ENCODE measurements at places on chromosomes 3 and 15.
A peak's percentile ranks its signal among the peaks of the same experiment; 100 is the strongest.

DNA sequence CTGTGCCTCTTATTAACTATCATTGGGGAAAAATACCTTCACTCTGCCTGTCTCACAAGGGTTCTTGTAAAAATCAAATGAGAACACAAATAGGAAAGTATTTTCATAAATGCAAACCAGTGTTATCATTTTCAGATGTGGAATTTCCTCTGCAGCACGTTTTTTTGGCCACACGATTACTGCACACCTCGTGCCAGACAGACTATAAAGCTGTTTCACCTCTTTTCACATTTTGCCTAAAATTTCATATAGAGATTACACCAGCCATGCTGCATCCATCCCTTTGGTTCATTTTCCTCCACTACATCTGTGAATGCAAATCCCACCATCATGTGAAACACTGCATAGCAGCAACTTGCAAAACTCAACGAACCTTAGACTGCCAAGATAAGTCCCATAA, 1.2 kb upstream of the TMOD2 start:
- DNase-seq = no peak

DNA sequence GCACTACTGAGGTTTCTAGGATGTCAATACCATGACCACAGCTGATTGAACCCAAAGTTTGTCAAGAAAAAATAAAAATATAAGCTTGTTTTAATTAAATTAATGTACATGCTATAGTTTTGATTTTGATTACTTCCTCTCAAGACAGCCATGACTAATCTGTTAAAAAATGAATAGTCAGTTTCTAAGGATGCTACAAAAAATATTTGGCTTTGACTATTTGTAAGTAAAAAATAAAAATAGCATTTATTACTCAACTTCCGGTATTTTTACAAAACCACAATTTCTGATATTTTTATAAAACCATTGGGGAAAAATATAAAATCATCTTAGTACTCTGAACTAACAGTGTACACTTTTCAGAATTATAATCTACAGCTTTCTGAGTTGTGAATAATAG, 12.1 kb upstream of the TEX9 start:
- DNase-seq = no peak

- DNase-seq = no peak
Observed at GRCh38 chr3:76842216-76842615, 197.7 kb upstream of the ROBO2 start.

DNA sequence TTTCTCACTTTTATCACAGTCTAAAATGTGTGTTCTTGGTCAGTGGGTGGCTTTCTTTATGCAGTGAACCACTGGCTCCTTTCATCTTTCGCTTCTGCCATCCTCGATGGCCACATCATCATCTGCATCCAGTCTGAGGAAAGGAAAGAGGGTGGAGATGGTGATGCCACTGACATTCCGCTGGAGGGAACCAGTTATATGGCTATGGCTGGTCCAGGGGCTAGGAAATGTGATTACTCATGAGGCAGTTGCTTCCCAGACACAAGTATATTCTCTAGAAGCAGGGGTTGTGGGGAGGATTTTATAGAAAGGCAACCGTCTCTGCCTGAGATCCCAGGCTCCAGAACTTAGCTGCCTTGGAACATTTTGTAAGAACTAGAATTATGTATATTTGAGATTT, 246.7 kb upstream of the AZI2 start:
- no peak for DNase-seq

DNA sequence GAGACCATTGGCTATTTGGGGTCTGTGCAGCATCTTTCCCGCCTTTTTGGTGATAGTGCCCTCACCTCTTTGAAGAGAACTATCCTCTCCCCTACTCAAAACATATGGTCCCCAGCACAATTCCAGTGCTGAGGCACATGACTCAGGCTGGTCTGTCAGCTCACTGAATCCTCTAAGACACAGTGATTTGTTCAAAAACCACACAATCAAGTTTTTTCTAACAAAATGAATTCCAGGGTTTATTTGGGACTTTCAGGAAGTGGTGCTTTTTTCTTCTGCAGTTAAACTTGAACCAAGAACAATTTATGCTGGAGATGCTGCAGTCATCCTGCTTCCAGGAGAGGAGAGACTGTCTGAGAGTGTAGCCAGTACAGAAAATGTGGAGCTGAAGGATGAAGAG, 142.5 kb upstream of the LMCD1 start:
- DNase-seq = no peak

DNA sequence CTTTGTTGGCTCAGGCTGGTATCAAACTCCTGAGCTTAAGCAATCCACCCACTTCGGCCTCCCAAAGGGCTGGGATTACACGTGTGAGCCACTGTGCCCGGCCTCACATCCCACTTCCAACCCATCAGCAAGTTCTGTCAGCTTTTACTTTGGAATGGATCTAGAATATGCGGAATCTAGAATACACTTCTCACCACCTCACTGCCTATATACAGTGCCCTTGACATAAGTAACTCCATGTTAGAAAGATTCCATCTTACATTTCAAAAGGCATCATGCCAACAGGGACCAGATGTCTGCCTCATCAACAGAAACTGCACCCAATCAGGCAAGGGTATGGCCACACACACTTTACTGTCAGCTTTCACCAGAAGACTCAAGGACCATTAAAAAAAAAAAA, 9.9 kb upstream of the RBSN start:
- no peak for DNase-seq

DNA sequence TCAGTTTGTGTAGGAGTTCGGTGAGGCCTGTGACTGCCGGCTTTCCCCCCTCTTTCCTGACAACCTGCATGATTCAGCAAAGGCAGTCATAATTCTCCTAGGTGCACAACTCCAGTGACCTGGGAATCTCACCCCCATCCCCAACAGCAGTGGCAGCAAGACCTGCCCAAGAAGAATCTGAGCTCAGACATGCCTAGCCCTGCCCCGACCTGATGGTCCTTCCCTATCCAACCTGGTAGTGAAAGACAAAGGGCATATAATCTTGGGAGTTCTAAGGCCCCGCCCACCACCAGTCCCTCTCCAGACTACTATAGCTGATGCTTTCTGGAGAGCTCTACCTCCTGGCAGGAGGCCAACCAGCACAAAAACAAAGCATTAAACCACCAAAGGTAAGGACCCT, 44.2 kb upstream of the ZBED2 start:
- no peak for DNase-seq

DNA sequence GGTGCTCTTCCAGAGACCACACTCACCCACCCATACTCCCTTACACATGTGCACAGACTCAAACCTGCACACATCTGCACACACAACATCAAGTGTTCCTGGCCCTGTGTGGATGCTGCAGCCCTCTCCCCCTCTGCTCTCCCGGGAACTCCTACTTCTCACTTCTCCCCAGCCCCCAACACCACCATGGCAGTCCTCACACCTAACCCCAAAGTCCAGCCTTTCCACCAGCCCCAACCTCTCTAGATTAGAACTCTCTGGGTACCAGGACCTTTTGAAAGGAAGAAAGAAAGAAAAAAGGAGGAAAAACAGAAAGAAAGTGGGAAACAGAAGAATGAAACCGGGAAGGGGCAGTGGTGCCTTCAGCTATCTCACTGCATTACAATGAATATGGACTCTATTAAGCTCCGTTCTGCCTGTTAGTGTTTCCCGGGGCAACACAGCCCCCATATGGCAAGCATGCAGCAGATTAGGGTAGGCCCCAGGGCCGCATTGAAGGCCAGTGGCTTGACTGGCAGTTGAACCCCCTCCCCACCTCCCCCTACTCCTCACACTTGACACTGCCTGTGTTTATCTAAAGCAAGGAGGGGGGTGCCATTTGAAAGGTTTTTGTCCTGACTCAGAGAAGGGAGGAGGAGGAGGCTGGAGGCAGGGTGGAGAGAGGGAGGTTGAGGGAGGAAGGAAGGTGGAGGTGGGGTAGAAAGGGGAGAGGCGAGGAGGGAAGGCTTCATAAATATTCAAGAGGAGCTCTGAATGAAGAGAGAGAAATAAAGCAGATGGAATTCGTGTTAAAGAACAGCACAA, 30.1 kb downstream of the BOC start:
- no peak for DNase-seq

DNA sequence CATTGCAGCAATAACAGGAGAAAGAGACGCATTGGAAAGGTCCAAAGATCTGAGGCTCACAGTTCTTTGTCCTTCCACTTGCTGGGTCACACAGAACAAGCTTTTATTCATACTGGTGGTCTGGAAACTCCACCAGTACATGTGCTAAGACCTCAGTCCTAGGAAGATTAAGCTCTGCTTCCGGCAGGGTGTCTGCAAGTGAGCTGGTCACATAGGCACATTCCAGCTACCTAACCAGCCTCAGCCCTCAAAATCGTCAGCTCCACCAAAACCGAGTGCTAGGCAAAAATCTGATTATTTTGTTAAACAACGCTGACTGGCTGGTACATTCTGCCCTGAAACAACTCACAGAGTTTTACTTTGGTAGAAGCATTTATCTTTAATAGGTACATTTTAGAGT, 2.2 kb downstream of the ZBED2 start:
- no peak for DNase-seq

DNA sequence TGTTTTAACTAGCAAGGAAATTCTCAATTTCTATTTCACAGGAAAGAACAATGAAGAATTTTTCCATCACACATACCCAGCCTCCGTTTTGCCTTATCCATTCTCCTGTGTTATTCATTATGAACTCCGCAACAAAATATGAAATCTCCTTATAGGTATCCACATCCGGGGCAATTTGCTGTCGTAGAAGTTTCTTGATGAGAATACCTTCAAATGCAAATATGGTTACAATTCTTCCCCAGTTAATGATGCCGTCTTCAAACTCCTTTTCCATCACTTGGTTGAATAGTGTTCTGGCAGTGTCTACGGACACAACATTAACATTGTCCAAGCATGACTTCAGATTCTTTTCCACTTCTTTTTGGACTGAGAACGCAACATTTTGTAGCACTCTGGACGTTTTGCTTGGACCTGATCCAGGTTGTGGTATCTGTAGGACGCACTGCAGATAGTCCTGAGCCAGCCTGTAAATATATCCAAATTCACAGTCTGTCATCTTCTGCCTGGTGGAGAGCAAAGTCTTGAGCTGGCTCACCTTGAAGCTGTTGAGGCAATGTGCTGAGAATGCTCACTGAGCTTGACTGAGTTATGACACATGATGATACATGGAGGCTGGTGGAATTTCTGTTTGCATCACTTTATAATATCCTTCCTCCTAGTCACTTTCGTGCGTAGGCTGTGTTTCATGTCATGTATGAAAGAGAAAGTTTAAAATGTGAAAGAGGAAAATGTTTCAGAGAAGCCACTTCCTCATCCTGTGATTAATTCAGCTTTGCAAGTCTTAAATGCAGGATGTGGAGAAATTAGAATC, at the start of gene BCL2A1:
Gene BCL2A1 (minus strand): TSS at position 573 of the 811 bp plus-strand sequence. CDS start 77 bp downstream, at position 496.
- peak; percentile 63 for DNase-seq

DNA sequence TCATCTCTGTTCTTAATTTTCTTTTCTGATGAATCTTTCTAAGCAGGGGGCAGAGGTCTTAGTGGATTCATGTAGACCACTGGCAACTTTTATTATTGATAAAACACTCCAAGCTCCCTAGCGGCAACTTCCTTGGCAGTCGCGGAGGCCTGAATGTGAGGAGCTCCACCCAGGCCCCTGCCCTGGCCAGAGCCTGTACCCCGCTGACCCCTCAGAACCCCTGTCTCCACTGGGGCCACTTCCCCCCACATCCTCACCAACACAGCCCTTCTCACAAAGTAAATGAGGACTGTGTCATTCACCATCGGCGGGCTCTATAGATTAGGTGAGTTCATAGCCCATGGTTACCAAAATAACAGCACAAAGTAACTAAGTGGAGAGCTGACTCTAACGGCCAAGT, 111.6 kb downstream of the TPRA1 start:
- DNase-seq = no peak

GRCh38 chr3:129699199-129699598, 92.7 kb upstream of the PLXND1 start:
- no peak for DNase-seq

DNA sequence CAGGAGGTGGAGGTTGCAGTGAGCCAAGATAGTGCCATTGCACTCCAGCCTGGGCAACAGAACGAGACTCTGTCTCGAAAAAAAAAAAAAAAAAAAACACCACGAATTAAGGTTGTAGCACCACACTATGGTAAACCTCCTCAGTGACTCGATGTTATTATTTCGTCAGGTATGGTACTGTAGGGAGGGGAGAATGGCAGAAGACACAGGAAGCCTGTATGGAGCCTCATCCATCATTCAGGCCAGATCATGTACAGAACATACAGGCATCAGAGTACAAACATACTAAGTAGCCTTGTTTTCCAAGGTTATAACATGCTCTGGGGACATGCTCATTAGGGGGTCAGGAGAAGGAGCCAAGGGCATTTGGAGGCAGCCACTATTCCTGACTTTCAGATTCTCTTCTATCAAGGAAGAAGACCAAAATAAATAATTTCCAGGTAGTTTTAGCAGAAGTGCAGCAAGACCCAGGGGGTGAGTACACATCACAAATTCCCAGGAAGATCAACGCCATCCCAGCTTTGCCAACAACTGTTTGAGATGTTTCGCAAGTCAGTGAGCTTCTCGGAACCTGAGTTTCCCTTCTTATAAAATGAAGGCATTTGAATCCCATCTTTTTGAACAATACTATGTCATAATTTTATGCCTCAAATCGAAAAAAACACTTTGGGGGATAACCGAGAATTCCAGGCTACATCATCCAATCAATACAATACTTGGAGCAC, 79.8 kb downstream of the FOXP1 start:
- DNase-seq = no peak

DNA sequence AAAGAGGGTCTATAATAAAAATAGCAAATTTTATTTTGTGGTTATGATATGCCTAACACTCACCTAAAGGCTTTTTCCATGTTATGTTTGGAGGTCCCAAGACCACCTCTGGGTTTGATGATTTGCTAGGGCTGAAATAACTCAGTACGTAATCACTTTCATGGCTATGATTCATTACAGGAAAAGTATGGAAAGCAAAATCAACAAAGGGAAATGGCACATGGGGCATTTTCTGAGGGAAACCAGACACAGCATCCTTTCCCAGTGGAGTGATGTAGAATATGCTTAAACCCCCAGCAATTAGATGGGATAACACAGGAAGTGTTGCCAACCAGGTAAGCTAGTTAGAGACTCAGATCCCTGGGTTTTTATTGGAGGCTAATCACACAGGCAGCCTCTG, 701.6 kb upstream of the CBLB start:
- no peak for DNase-seq

DNA sequence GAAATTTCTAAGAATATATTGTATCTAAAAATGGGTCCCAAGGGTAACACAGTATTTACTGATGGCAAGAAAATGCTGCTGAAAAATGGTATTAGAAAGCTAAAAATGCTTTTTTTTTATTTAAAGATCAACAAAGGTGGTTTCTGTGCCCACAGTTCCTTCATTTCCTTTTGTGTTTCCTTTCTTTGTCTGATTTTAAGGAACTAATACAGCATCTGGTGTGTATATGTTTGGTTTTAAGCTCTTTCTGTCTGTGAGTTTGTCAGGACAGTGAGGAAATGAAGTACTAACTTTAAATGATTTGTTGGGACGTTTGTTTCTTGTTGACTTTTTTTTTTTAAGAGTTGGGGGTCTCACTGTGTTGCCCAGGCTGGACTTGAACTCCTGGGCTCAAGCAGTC, 38.2 kb downstream of the RASA2 start:
- no peak for DNase-seq

- no peak for DNase-seq
Observed at GRCh38 chr15:34349769-34350168, 6.7 kb downstream of the NUTM1 start.

- DNase-seq = no peak
Observed at GRCh38 chr15:93179072-93179471, 90.1 kb upstream of the RGMA start.

Measured in stimulated activated CD8-positive, alpha-beta memory T cell treated with anti-CD3 and anti-CD28 coated beads, Interleukin-7, amount 100 ng/mL, for 4 hours (primary cell).